Psoas muscle (tissue), 8 donors: ENCODE measurements at places on chromosomes 3 and 15. TPM values are rescaled to one million over a fixed set of nuclear protein-coding genes. Genes with fewer than 3 reads are reported as not detected.

GRCh38 chr15:95799286-95800200 lies 531.0 kb upstream of the NR2F2 start:
- DNase-seq, result no peak

- no peak for DNase-seq
Observed at GRCh38 chr15:51202783-51203182, 108.1 kb upstream of the TNFAIP8L3 start.

- DNase-seq, result no peak
Observed at GRCh38 chr15:77557564-77557963, 75.1 kb downstream of the LINGO1 start.

DNA sequence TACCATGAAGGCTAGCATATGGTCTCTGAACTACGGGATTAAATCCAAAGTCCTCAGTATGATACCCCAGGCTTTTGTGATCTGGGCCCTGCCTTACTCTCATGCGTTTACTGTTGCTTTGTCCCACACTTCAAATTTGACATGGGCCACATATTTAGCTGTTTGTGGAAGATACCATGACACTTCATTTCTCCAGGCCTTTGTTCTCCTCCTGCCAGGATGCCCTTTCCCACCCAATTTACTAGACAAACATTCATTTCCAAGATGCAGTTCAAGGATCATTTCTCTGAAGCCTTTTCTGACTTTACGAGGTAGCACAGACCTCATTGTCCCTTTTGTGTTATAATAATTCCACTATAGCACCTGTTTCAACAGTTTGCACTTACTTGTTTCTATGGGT lies 2.2 kb upstream of the OXSM start:
- no peak for DNase-seq

GCNT3 gene
- not detected for total RNA-seq

DNA sequence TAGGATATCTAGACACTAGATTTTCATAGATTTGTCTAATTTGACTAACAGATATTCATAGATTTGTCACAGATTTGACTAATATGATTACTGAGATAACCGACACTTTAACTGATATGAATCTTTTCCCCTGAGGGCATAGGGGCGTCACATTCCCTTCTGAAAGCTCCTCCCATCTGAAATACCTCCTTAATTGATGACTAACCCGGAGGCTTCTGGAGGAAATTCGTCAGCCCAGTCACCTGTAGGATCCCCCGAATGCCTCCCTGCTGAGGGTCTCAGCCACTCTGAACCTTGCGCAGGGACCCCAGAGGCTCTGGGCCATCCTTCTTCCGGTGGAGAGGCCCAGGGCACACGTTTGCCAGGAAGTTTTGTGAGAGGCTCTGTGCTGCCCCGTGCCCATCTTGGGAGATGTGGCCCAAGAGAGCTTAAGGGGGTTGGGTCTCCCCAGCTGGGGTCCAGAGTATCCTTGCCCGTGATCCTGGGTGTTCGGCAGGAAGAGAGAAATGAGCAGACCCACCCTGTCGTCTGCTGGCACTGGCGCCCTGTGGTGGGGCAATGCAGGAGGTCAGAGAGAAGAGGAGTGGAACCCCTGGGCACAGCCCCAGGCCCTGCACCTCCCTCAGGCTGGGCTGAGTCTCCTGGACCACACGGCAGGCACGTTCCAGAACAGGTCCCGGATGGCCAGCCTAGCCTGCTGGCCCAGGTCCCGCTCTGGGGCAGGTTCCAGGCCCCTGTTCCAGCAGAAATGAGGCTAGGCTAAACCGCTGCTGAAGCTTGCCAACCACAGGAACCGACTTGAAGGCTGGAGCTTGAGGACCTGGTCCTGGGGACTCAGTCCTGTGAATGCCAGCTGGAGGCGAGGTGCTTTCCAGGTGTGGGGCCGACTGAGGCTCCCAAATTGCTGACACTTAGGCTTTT lies 1.7 kb downstream of the PLA2G4D start:
- peak; percentile 79 for DNase-seq

NR1I2 gene
- total RNA-seq, result not detected
